MG63 (cell line): ENCODE measurements at places on chromosomes 13 and 19. TPM values are rescaled to one million over a fixed set of nuclear protein-coding genes. Genes with fewer than 3 reads are reported as not detected.

Gene WDR88
- not detected in 2 replicates for total RNA-seq

Gene KLK2
- total RNA-seq: not detected in 2 replicates

Gene OR10H4
- total RNA-seq: not detected in 2 replicates

Gene ANGPTL8
- not detected in 2 replicates for total RNA-seq

Gene PTGER1
- not detected in 2 replicates for total RNA-seq

Gene WASF3
- total RNA-seq: 6.0 and 11.4 TPM in 2 replicates

Gene RNF113B
- total RNA-seq: not detected in 2 replicates

Gene ATP1A3
- not detected in 2 replicates for total RNA-seq

Gene KLK14
- total RNA-seq: not detected in 2 replicates

Gene PROZ
- total RNA-seq: not detected in 2 replicates

Gene ZNF628
- total RNA-seq: 3.1 and 4.0 TPM in 2 replicates

Gene CEACAM4
- total RNA-seq: not detected in 2 replicates

Gene ZNF471
- not detected in 2 replicates for total RNA-seq

Gene COMP
- 0.30 and 0.66 TPM in 2 replicates for total RNA-seq

Gene ZNF541
- 0.36 and 0.69 TPM in 2 replicates for total RNA-seq

Gene DMRTC2
- total RNA-seq: not detected in 2 replicates

Gene ZNF681
- 0.07 and 1.4 TPM in 2 replicates for total RNA-seq

Gene ZAR1L
- total RNA-seq: not detected in 2 replicates

Gene YJEFN3
- 3.1 and 4.8 TPM in 2 replicates for total RNA-seq

Gene ZNF558
- total RNA-seq: 25.5 and 30.4 TPM in 2 replicates

Gene LYL1
- not detected in 2 replicates for total RNA-seq

Gene ZNF492
- total RNA-seq: not detected in 2 replicates

Gene SLC6A16
- total RNA-seq: not detected in 2 replicates

Gene ZNF550
- 4.2 and 5.1 TPM in 2 replicates for total RNA-seq

Gene PDE4C
- total RNA-seq: not detected in 2 replicates

Gene GAPDHS
- total RNA-seq: not detected in 2 replicates

Gene NPHS1
- not detected in 2 replicates for total RNA-seq

Gene B3GNT8
- not detected in 2 replicates for total RNA-seq

Gene ATF5
- 4.2 and 19.0 TPM in 2 replicates for total RNA-seq

Gene CBY2
- not detected in 2 replicates for total RNA-seq

Gene MISP
- not detected in 2 replicates for total RNA-seq

Gene ZNF136
- total RNA-seq: 5.1 and 15.1 TPM in 2 replicates

Gene FFAR2
- not detected in 2 replicates for total RNA-seq

Gene SUGT1
- total RNA-seq: 34.3 and 73.2 TPM in 2 replicates
